ENCODE measurements at places on chromosomes 12 and 14.

DNA sequence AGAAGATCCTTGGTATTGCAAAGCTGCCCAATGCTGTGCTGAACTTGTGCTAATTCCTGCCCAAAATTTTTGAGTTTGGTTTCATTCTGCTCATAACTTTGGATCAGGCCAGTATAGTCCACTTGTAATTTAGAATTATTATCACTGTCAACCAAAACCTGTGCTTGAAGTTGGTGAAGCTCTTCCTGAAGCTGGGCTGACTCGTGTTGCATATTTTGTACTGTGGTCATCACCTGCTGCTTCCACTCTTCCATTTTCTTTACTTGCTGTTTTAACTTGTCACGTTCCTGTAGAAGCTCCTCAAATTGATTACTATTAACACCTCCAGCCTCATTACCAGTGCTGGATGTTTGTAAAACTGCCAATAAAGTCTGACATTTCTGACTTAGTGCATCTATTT lies 35.8 kb downstream of the TRIP11 start:
- no peaks in the 10 kb centered on the region for H3K27me3 ChIP-seq
- H3K27ac ChIP-seq, result no peak overlapping the region
- no peak for DNase-seq
- no peak overlapping the region for H3K4me3 ChIP-seq
- H3K36me3 ChIP-seq, result peaks cover 85% of the 10 kb centered on the region

DNA sequence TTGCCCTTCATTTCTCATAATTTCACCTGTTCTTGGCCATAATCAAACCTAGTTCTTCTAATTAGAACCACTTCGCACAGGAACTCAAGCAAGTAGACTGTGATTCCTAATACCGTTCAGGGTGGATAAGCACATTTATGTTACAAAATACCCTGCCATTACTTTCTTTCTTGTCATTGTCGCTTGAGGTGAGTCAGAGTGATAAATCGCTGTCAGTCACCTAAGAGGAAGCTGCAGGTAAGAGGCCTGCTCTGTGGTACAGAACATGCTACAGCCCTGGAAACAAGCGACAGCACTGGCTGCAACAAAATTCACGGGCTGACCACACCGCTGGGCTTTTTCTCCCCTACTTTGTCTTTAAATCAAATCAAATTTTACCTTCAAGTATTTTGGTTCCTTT lies 218.2 kb downstream of the ANO6 start:
- peaks cover 3% of the 10 kb centered on the region for H3K4me1 ChIP-seq
- H3K27ac ChIP-seq, result no peak overlapping the region
- no peaks in the 10 kb centered on the region for H3K27me3 ChIP-seq
- peaks cover 22% of the 10 kb centered on the region for H3K36me3 ChIP-seq

DNA sequence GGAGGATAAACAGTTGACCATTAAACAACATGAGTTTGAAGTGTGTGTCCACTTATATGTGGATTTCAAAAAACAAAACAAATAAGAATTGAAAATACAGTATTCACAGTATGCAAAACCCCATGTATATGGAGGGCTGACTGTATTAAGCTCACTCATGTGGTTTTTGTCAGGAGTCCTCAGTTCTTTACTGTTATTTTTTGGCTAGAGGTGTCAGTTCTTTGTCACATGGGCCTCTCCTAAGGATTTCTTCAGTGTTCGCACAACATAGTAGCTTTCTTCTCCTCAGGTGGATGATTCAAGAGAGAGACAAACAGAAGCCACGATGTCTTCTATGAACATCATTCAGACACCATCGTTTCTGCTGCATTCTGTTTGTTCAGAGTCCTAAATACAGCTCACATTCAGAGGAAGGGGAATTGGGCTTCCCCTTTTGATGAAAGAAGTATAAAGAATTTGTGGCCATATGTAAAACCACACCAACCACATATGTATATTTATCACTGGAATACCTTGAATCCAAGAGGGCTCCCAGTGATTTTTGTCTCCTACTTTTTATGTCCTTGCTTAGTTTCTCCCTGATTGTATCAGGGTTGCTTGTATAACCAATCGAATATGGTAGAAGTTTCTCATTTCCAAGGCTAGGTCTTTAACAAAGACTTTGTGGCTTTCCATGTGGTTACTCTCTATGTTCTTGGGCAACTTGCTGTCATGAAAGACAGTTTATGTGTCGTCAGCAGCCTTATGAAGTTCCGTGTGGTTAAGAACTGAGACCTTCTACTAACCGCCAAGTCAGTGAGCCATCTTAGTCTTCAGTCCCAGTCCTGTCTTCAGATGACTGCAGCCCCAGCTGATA lies 18.9 kb downstream of the MNAT1 start:
- no peak overlapping the region for H3K27ac ChIP-seq
- peaks cover 1% of the 10 kb centered on the region for H3K4me1 ChIP-seq
- no peaks in the 10 kb centered on the region for H3K27me3 ChIP-seq

DNA sequence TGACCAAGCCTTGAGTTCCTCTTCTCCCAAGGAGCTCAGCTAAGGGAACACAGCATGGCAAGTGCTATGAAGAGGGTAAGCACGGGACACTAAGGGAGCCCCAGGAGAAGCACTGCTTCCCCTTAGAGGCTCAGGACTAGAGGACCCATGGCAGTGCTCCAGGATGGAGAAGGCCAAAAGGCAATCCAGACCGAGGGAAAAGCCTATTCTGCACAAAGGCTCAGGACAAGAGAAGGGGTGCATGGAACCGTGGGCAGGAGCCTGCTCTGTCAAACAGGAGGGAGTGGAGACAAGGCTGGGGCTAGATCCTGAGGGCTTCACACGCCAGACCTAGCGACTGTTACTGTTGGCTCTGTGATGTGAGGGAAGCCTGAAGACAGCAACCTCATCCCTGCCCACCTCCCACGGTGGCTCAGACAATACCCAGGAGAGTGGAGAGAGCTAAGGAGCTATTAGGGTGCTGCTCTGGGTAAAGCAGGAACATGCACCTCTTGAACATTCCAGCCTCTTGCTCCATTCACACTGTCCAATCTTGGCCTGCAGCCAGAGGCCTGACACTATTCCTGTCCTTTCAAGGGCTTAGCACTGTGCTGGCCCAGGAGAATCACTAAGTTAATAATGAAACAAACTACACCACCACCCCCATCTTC lies 24.2 kb downstream of the OTUB2 start:
- no peaks in the 10 kb centered on the region for H3K4me1 ChIP-seq
- peaks cover 54% of the 10 kb centered on the region for H3K36me3 ChIP-seq
- H3K4me3 ChIP-seq, result no peak overlapping the region
- H3K27me3 ChIP-seq, result no peaks in the 10 kb centered on the region
- no peak for DNase-seq

GRCh38 chr12:99049774-99050173 lies 404.7 kb downstream of the APAF1 start:
- H3K4me3 ChIP-seq, result no peak overlapping the region
- H3K4me1 ChIP-seq, result no peaks in the 10 kb centered on the region
- H3K36me3 ChIP-seq, result no peaks in the 10 kb centered on the region

GRCh38 chr14:47715330-47715729 lies 39.9 kb upstream of the MDGA2 start:
- H3K36me3 ChIP-seq, result no peaks in the 10 kb centered on the region
- no peak overlapping the region for H3K27ac ChIP-seq
- no peak overlapping the region for H3K4me3 ChIP-seq
- no peak for DNase-seq

DNA sequence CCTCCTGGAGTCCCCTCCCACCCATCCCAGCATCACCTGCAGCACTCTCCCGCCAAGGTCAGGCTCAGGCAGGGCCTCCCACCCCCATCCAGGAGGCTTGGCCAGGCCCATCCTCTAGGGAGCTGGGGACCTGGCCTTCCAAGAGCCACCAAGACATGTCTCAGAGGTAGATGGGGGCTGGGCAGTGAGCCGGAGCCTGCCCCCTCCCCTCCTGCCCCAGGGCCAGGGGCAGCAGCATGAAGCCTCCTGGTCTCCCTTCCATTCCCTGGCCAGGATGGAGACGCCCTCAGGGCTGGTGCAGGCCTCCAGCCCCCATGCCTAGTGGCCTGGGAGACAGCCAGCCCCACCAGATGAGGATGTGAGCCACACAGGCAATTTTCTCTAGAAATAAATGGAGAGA lies 69.3 kb upstream of the C14orf180 start:
- no peaks in the 10 kb centered on the region for H3K36me3 ChIP-seq
- H3K4me1 ChIP-seq, result no peaks in the 10 kb centered on the region
- no peak overlapping the region for H3K27ac ChIP-seq
- no peak for DNase-seq
- H3K27me3 ChIP-seq, result peaks cover 5% of the 10 kb centered on the region

GRCh38 chr14:56333359-56334292 lies 215.4 kb downstream of the PELI2 start:
- no peak for DNase-seq
- no peaks in the 10 kb centered on the region for H3K4me1 ChIP-seq
- H3K4me3 ChIP-seq, result no peak overlapping the region
- no peaks in the 10 kb centered on the region for H3K27me3 ChIP-seq

- H3K27ac ChIP-seq, result no peak overlapping the region
- H3K4me1 ChIP-seq, result peaks cover 9% of the 10 kb centered on the region
- no peaks in the 10 kb centered on the region for H3K27me3 ChIP-seq
- H3K36me3 ChIP-seq, result no peaks in the 10 kb centered on the region
- no peak for DNase-seq
Observed at GRCh38 chr12:75646329-75647210, 135.2 kb upstream of the KRR1 start.

- H3K27me3 ChIP-seq, result no peaks in the 10 kb centered on the region
- no peak for DNase-seq
- H3K36me3 ChIP-seq, result no peaks in the 10 kb centered on the region
Observed at GRCh38 chr12:50344775-50345174, 51.6 kb downstream of the FAM186A start.

DNA sequence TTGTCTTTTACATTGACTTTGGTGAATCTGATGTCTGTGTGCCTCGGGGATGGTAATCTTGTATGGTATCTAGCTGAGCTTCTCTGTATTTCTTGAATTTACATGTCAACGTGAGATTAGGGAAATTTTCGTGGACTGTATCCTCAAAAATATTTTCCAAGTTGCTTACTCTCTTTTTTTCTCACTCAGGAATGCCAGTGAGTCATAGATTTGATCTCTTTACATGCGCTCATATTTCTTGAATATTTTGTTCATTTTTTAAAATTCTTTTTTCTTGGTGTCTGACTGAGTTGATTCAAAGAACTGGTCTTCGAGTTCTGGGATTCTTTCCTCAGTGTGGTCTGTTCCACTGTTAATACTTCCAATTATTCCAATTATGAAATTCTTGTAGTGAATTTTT lies 207.7 kb downstream of the RAD51B start:
- H3K27ac ChIP-seq, result no peak overlapping the region
- no peak overlapping the region for H3K4me3 ChIP-seq
- H3K36me3 ChIP-seq, result no peaks in the 10 kb centered on the region

- H3K36me3 ChIP-seq, result no peaks in the 10 kb centered on the region
- peak overlapping the region; percentile 89 for H3K27ac ChIP-seq
- DNase-seq, result no peak
- H3K4me3 ChIP-seq, result no peak overlapping the region
- peaks cover 9% of the 10 kb centered on the region for H3K4me1 ChIP-seq
Observed at GRCh38 chr12:20211981-20212421, 156.3 kb upstream of the PDE3A start.

- peak; percentile 82 for DNase-seq
- peaks cover 28% of the 10 kb centered on the region for H3K4me1 ChIP-seq
- H3K36me3 ChIP-seq, result no peaks in the 10 kb centered on the region
- peak overlapping the region; percentile 89 for H3K27ac ChIP-seq
- H3K4me3 ChIP-seq, result peak overlapping the region; percentile 2
- no peaks in the 10 kb centered on the region for H3K27me3 ChIP-seq
Observed at GRCh38 chr12:22255097-22255496, 79.4 kb downstream of the ST8SIA1 start.

- H3K4me3 ChIP-seq, result no peak overlapping the region
- no peaks in the 10 kb centered on the region for H3K27me3 ChIP-seq
- no peak overlapping the region for H3K27ac ChIP-seq
- peaks cover 9% of the 10 kb centered on the region for H3K4me1 ChIP-seq
Observed at GRCh38 chr14:26841920-26842741, 244.3 kb upstream of the NOVA1 start.

GRCh38 chr12:112518365-112518735 lies 99.6 kb downstream of the PTPN11 start:
- peak overlapping the region; percentile 18 for H3K27ac ChIP-seq
- H3K4me1 ChIP-seq, result peaks cover 7% of the 10 kb centered on the region
- no peaks in the 10 kb centered on the region for H3K36me3 ChIP-seq
- H3K4me3 ChIP-seq, result no peak overlapping the region
- no peak for DNase-seq

DNA sequence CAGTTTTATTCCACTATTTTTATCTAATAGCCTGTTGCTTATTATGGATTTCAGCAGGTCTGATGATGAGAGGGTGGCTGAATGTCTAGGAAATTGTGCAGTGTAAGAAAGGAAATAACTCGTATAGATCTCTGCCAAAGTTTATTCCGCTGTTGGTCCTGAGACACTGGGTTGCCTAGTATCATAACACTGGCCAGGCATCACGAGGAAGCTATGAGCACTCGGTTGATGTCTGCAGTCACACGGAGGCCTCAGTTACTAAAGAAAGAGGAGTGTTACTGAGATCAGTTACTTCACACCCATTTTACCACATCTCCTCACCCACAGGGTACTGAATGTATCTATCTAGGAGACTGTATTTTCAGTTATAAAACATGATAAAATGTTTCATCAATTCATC lies 21.9 kb downstream of the BHLHE41 start:
- DNase-seq, result no peak
- H3K4me3 ChIP-seq, result no peak overlapping the region
- H3K27ac ChIP-seq, result no peak overlapping the region
- H3K27me3 ChIP-seq, result no peaks in the 10 kb centered on the region

- no peak overlapping the region for H3K27ac ChIP-seq
- H3K27me3 ChIP-seq, result no peaks in the 10 kb centered on the region
- no peaks in the 10 kb centered on the region for H3K4me1 ChIP-seq
- no peak overlapping the region for H3K4me3 ChIP-seq
- no peak for DNase-seq
Observed at GRCh38 chr12:12397184-12397583, 40.3 kb downstream of the BORCS5 start.

GRCh38 chr12:38391007-38391406 lies 74.4 kb downstream of the ALG10B start:
- DNase-seq, result no peak
- H3K27me3 ChIP-seq, result no peaks in the 10 kb centered on the region

- H3K27me3 ChIP-seq, result peaks cover 46% of the 10 kb centered on the region
- H3K36me3 ChIP-seq, result no peaks in the 10 kb centered on the region
- peaks cover 7% of the 10 kb centered on the region for H3K4me1 ChIP-seq
- H3K4me3 ChIP-seq, result peak overlapping the region; percentile 96
- H3K27ac ChIP-seq, result no peak overlapping the region
Observed at GRCh38 chr14:58639198-58639565, 1.4 kb downstream of the DACT1 start.

- H3K27ac ChIP-seq, result no peak overlapping the region
- H3K4me3 ChIP-seq, result no peak overlapping the region
- H3K36me3 ChIP-seq, result no peaks in the 10 kb centered on the region
- peaks cover 9% of the 10 kb centered on the region for H3K4me1 ChIP-seq
- no peaks in the 10 kb centered on the region for H3K27me3 ChIP-seq
Observed at GRCh38 chr12:182381-182892, 31.5 kb downstream of the SLC6A12 start.

DNA sequence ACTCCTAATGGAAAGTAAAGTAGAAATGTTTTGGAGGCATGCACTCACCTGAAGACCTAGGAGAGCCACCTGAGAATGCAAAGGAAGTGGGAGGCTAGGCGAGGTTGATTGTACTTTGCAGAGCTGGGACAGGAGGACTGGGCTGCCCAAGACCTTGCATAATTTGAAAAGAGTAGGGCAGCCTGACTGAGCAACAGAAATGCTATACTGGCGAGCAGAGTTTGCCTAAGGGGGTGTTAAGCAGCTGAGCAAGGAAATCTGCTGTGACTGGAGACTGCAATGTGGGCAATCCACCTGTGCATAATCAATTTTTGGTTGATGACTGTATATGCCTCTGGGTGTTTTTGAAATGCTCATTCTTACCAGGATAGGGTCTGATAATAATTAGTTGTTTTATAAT lies 834.1 kb downstream of the TRHDE start:
- DNase-seq, result no peak
- H3K4me3 ChIP-seq, result no peak overlapping the region
- no peaks in the 10 kb centered on the region for H3K27me3 ChIP-seq
- no peak overlapping the region for H3K27ac ChIP-seq
- no peaks in the 10 kb centered on the region for H3K4me1 ChIP-seq

All from neuronal stem cell (in vitro differentiated cells).